ENCODE measurements at places on chromosomes 12 and 14.
A peak's percentile ranks its signal among the peaks of the same experiment; 100 is the strongest.

GRCh38 chr12:51188359-51189051, 15.6 kb upstream of the TFCP2 start:
- DNase-seq, result no peak

- peak; percentile 73 for DNase-seq
Measured at GRCh38 chr12:100794441-100795173, at the start of gene ANO4. TSS of gene ANO4 (plus strand) at chr12:100794776. CDS start at chr12:100901786, 107,010 bp downstream.

- DNase-seq, result no peak
Measured at GRCh38 chr12:104805186-104805585, 152.9 kb downstream of the SLC41A2 start.

DNA sequence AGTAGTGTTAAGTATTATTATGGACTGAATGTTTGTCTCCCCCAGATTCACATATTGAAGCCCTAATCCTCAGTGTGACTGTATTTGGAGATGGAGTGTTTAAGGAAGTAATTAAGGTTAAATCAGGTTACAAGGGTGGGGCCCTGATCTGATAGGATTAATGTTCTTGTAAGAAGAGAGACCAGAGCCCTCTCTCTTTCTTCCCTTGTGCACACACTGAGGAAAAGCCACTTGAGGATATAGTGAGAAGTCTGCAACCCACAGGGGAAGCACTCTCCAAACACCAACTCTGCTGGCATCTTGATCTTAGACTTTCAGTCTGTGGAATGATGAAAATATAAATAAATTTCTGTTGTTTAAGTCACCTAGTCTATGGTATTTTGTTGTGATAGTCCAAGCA, 2.2 kb upstream of the KLRG1 start:
- no peak for DNase-seq

DNA sequence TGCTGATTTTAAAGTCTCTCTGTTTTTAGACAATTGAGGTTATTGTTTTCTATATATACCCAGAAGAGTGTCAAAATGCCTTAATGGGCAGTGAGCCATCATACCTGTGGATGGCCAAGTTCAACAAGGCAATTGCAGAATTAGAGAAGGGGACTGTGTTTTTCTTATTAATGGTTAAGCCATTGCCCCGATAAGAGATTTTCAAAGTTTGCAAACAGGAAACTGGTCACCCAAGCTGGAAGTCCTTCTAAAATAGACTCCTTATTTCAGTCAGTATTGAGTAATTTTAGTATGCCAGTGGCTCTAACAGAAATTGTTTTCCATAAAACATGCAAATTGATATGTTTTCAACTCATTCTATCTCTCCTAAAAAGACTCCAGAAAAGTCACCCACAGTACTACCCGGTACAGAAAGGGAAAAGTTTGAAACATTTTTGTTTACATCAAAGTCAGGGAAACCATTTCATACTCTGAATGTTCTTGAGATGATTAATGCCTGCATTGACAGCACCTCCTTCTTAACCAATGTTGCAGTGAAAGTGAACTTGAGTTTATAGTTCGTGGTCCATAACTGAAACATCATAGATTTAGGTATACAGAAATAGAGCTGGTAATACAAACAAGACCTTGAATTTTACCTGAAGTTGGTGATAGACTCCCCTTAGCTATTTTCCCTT, 191.1 kb downstream of the TMX1 start:
- no peak for DNase-seq

GRCh38 chr14:81450100-81450531, 50.0 kb upstream of the STON2 start:
- DNase-seq, result no peak

DNA sequence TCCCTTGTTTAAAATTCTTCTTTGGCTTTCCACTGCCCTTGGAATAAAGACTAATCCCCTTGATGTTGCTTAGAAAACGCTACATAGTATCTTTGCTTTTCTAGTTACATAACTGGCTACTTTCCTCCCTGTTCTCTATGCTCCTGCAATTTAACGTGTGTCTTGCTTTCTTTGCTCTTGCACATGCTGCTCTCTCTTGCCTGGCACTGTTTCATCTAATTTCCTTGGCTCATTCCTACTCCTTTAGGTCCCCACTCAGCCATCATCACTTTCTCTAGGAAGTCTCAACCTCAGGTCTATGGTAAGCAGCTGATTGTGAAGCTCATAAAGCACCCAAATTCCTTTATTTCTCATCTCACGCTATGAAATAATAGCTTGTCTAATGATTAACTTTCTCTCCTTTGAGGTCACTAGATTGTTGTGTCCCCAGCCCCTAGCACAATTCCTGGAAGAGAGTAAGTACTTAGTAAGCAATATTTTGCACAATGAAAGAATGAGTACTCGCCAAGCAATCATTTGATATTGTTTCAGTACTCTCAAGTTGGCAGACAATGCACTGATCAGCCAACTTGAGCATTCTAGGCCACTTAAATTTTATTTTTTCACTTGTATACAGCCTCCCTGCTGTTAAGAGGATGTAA, 3.3 kb downstream of the ALDH6A1 start:
- no peak for DNase-seq

- no peak for DNase-seq
Measured at GRCh38 chr12:26345471-26346003, 150.2 kb downstream of the SSPN start.

DNA sequence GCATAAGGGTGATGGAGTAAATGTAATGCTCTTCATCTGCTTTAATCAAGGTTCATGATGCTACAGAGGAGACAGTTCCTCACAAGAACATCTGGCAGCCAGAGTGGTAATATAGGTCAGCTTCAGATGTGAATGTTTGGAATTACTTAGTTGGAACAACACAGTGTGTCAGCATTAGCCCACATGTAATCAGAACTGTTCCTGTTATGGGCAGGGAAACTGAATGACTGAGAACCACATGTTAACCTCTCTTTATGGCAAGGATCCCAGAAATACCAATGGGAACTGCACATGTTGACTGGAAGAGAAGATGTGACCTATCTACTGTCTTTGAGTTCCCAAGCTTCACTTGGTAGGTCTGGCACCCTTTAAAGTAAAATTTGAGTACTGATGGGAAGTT, 390.1 kb upstream of the PDE3A start:
- DNase-seq, result no peak

GRCh38 chr14:55813630-55814029, 233.6 kb downstream of the KTN1 start:
- no peak for DNase-seq

All from Ammon's horn (tissue), 1 donor.